ENCODE measurements at places on chromosomes 2 and 18.

DNA sequence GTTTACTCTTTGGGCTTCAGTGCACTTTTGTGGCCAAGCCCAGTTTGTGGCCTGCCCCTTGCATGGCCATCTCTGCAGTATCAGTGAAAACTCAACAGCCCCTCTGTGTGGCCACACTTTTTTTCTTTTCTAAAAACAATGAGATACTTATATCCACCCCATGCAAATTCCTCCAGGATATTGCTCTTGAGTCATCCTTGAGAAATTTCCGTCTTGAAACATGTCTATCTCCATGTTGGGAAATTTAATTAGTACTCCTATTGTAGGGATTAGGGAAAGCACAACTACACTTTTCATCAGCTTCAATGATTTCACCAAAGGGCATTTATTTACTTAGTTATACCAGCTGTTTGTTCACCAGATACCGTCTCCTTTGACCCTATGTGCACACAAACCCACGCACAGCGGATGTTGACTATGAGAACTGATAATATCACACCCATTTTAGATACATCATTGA, 993.1 kb downstream of the TSN start:
- no peak for DNase-seq

DNA sequence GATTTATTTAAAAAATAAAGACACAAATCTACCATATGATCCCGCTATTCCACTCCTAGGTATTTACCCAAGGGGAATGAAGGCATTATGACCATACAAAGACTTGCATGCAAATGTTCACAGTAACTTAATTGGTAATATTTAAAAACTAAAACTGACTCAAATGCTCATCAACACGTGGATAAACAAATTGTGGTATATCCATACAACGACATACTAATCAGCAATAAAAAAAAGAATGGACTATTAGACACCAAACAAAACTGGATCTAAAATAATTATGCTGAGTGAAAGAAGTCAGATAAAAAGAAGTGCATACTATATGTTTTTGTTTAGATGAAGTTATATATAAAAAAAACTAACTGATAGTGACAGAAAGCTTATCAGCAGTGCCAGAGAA, 428.3 kb downstream of the ZEB2 start:
- DNase-seq, result no peak

DNA sequence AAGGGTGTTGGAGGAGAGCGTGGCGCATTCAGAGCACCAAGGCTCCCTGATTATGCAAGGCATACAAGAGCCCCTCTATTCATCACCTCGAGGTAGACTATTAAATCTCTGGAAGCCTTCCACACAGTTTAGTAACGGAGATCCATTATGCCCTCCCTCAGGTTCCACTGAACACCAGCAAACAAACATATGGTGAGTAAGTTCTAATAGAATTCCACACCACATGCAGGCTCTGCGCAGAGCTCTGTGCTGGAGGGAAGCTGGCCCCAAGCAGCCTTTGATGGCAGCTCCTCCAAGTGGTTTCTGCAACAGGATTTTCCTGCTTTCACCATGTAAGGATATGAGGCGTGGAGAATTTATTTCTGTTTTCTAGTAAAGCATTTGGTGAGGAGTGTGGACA, 238.6 kb downstream of the C1D start:
- no peak for DNase-seq

GRCh38 chr2:147468349-147468748, 376.5 kb upstream of the ACVR2A start:
- no peak for DNase-seq

DNA sequence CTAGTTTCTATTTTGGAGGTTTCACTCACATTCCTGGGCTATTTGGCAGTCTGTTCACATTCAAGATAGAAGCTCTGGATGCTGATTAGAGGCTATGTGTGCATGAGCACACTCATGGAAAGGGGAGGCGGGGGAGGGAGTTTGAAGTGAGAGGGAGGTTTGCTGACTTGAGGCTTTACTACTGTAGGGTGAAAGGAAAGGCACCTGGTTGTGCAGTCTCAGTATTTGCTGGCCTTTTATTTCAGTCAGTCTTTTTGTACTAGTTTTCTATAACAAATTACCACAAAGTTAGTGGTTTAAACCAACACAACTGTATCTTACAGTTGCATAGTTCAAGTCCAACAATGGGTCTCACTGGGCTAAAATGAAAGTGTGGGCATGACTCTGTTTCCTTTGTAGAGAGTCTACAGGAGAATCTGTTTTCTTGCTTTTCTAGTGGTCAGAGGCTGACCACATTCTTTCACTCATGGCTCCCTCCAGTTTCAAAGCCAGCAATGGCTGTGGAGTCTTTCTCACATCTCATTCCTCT, 47.7 kb upstream of the NR4A2 start:
- no peak for DNase-seq

DNA sequence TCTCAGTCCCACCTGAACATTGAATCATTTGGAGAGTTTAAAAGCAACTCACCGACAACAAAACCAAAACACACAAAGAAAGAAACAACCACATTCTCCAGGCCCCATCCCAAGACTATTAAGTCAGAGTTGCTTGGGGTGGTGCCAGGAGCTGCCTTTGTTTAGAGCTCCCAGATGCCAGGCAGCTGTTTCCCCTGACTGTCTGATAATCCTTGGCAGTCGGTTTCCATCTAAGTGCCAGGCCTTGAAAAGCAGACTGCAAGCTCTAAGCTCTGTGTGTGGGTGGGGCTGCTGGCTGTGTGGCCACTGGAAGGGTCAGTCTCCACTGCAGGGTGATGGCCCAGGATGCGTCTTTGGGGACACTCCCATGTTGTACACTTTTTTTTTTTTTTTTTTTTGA, 255.3 kb upstream of the AGAP1 start:
- DNase-seq, result no peak

DNA sequence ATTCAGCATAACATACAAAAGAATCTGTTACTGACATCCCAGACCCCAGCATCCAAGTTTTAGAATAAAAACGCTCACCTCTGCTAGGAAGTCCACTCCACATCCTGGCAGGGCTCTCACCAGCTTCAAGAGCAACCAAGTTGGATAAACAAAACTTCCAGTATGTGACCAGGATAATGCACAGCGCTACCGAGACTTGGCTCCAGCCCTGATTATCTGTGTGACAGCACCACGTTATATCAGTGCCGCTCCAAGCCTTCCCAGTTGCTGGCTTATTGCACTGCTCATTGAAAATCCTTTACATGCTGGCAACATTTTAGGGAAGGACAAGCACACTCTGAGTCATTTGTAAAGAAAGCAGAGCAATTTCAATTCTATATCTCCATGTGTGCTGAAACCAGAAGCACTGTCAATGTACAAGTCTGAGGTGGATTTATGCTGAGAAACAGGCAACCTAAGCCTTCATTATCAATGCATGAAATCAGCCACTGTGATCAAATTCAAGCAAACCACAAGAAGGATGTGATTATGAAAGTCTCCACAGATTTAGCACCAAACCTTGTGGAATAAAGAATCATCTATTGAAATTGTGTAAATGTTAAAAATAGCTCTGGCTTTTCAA, 115.7 kb downstream of the ZNF385B start:
- no peak for DNase-seq

DNA sequence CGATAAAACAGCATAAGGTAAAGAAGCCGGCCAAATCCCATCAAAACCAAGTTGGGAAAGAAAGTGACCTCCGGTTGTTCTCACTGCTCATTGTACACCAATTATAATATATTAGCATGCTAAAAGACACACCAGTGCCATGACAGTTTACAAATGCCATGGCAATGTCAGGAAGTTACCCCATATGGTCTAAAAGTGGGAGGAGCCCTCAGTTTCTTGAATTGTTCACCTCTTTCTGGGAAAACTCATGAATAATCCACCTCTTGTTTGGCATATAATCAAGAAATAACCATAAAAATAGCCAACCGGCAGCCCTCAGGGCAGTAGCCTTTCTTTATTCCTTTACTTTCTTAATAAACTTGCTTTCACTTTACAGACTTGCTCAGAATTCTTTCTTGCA, 544.9 kb upstream of the SETBP1 start:
- no peak for DNase-seq

DNA sequence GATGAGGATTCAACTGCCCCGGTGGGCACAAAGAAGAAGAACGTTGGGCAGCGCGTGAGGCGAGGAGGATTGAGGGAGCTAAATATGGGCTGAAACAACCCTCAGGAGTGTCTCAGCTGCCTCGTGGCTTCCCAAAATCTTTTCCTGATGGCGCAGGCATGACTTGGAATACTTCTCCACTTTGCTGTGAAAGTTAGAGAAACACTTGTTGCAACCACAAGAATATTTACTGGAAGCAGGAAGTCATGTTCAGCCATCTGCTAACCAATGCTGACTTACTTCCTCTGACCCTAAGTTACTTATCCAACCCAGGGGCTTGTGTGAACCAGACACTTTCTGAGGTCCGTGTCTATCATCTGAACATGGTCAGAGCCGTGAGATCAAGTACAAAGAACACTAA, 148.8 kb downstream of the ARL4C start:
- DNase-seq, result no peak

DNA sequence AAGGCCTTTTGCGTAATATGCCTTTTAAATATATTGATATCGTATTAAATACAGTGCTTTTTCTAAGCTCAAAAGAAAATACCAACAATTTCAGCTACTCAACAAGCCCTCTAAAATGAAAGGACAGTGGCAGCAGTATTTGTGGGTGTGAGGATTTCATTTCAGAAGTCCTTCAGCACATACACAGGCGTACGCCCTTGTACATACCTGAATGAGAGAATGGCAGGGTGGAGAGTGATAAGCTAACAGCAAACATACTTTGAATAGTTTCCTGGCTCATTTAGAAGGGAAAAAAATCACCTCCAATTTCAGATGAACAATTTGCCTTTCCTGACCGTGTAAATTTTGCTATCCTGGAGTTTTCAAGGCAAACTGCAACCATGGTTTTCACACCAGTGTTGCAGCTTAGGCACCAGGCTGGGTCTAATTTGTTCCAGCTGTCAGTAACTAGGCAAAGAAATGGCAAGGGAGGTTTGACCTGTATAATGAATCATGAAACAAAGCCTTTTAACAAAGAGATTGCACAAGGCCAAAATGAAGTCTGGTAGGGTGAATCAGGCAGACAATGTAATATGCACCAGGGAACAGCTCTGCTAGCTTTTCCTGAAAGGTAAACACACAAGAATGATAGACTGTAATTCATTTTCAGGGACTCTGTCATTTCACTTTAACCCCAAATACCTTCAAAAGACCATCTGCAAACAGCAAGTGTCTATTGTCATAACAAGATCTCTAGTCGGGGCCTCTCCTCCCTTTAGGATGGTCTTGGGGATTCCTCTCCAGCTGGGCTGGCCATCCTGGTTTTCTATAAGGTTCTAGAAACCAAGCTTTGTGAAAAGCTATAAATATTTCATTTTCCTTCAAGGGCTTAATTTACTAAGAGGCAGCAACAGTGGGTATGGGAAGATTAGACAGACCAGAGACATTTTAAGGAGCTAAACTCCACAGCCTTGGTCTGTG, 11.5 kb downstream of the ANKRD29 start:
- DNase-seq, result no peak

- DNase-seq, result peak; percentile 91
These were observed 24.6 kb upstream of the ATOH8 start for GRCh38 chr2:85728883-85729824.

- no peak for DNase-seq
These were observed 269.3 kb upstream of the MYT1L start for GRCh38 chr2:2600366-2600765.

- DNase-seq, result no peak
These were observed 50.5 kb downstream of the MRPL35 start for GRCh38 chr2:86249579-86250391.

DNA sequence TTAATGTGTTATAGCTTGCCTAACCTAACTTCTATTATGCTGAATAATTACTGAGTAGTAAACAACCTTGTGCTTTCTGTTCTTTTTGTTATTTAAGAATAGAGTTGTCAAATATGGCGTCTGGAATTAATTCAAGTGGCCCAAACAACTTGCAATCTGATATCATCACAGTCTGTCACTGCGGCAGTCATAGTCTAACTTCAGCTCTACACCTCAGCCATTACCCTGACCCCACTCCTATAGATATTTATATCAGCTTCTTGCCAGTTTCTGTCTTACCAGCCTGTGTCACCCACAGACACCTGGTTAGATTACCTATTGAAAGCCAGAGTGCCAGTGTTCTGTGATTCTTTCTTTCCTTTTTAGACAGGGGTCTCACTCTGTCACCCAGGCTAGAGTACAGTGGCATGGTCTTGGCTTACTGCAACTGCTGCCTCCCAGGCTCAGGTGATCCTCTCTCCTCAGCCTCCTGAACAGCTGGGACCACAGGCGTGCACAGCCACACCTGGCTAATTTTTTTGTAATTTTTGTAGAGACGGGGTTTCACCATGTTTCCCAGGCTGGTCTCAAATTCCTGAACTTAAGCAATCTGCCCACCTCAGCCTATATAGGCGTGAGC, 14.1 kb upstream of the KLHL41 start:
- DNase-seq, result no peak

DNA sequence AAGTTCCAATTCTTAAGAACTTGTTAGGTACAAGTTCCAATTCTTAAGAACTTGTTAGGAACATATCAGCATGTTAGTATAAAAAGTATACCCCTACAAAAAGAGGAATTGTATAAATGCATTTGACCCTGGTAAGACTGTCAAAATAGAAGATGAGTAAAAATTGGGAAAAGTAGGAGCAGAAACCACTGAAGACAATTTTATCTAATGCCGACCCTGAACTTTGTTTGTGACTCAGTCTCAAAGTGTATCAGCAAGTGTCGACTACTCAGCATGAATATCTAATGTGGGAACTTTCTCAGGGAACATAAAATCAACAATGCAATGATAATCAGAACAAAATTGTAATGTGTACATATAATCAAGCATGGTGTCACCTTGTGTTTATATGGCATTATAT, 583 bp upstream of the CD226 start:
- no peak for DNase-seq
